Right hindlimb (tissue), 1 donor: ENCODE measurements at places on chromosomes 16 and 17.

GRCh38 chr16:80259290-80259805 lies 281.4 kb upstream of the DYNLRB2 start:
- no peak for DNase-seq

DNA sequence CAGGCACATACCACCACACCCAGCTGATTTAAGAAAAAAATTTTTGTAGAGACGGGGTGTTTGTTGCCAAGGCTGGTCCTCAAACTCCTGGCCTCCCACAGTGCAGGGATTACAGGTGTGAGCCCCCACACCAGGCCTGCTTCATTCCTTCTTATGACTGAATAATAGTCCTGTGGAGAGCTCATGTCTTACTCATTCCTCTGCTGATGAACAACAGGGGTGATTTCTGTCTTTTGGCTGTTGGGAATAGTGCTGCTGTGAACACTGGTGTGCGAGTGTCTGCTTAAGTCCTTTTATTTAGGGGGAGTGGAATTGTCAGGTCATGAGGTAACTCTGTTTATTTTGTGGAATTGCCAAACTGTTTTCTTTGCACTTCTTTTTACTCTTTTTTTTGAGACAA lies 2.7 kb upstream of the CTRB1 start:
- no peak for DNase-seq

- DNase-seq, result no peak
Measured at GRCh38 chr16:56946767-56947603, 14.8 kb upstream of the CETP start.

- no peak for DNase-seq
Measured at GRCh38 chr17:2962236-2962635, 101.2 kb downstream of the OR1D5 start.

- no peak for DNase-seq
Measured at GRCh38 chr16:14579266-14579665, 50.8 kb downstream of the PARN start.

- DNase-seq, result no peak
Measured at GRCh38 chr17:76063875-76064546, 8.3 kb downstream of the SRP68 start.

GRCh38 chr16:84329843-84330684 lies 35.4 kb downstream of the WFDC1 start:
- DNase-seq, result no peak

DNA sequence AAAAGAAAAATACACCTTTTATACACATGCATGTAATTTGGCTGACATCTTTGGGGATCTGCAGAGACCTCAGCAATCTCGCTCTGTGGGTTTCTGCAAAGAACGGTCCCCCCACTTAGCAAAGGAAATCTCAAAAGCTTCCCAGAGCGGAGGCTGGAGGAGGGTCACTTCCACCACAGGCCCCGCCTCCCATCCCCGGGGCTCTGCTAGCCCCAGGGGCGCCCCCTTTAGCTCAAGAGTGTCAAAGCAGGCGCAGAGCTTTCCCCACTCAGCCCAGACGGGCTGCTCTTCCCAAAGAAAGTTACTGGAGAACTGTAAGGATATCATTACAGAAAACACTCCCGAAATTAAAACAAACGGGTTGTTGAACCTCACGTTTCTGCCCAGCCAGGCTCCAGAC lies 11.4 kb downstream of the SLC13A5 start:
- DNase-seq, result no peak

GRCh38 chr16:66961065-66961744 lies at the start of gene CES3:
TSS of gene CES3 (plus strand) at chr16:66961266. CDS start at chr16:66961308, 42 bp downstream.
- DNase-seq, result no peak

GRCh38 chr16:88769617-88770460 lies 15.2 kb downstream of the PIEZO1 start:
- no peak for DNase-seq

DNA sequence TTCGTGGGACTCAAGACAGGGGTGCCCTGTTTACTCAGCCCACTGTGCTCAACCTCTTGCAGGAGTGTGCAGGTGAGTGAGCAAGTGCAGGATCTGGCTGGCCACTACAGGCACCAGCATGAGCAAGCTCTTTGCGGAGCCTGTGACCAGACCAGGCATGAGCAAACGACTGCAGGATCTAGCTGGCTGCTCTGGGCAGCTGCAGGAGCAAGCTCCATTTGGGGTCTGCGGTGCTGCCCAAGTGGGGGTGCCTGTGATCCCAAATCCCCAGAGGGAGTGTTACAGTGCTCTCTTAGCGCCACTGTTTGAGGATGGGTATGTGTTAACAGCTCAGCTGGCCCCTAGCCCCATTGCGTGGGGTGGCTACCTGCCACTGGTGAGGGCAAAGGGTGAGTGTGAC lies 2.4 kb downstream of the USP6 start:
- DNase-seq, result no peak

DNA sequence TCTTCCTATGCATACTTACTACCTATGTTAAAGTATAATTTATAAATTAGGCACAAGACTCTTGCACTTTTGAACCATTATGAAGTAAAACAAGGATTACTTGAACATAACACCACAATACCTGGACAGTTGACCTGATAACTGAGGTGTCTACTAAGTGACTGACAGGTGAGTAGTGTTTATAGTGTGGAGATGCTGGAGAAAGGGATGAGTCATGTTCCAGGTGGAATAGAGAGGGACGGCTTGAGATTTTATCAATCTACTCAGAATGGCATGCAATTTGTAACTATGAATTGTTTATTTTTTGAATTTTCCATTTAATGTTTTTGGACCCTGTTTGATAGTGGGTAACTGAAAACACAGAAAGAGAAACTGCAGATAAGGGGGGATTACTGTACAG lies 287.6 kb downstream of the MAP2K6 start:
- no peak for DNase-seq

GRCh38 chr16:50371036-50371716 lies 2.4 kb upstream of the BRD7 start:
- no peak for DNase-seq

DNA sequence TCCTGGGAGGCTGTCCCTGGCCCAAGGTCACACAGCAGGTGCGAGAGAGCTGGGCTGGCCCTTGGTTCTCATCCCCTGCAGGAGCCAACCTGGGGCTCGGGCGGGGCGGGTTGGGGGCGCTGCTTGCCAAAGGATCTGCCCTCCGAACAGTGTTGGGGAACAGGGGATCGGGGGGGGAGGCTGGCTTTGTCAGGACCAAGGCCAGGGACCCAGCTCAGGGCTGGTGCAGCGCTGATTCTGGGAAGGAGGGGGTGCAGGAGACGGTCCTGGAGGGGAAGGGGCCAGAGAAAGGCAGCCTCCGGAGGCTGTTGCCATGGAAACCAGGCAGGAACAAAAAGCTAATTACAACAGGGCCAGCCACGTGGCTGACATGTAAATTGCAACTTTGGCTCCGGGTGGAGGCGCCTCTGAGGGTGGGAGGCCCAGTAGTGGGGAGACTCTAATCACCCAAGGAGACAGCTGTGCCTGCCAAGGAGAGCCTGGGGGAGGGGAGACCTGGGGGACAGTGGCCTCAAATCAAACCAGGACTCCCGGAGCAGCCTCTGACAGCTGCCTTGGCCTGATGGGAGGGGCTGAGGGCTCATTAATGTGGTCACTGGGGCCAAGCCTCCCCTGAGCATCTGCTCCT lies 1.3 kb downstream of the TUBB3 start:
- DNase-seq, result peak; percentile 63

DNA sequence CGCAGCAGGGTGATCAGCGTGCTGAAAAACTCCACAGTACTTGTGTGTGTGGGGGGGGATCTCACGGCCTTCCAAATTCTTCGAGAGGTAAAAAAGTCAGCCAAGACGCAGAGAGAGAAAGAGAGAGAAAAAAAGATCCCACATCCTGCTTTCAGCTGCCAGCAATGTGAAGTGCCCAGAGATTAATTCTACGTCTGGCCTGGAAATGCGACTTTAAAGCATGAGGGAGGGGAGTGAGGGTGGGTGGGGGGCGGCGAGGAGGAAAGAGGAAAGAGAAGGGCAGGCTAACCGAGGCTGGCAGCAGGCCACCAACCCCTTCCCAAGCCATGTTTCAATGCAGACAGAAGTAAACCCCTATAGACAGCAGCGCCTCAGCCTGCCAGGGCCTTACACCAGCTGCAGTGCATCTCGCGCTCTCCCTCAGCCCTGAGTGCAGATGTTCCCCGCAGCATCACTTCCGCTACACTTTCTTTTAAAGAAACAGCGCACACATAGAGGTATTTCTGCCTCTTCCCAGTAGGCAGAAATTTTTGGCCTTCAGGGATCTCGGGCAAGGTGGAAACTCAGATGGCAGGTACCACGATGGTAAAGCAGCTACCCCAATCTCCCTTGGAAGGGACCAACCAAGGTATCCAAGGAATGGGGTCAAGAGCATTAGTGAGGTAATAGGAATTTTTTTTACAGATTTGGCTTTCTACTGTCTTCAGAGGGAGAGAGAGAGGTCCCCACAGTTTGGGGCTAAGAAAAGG lies 87.8 kb downstream of the SMG6 start:
- peak; percentile 97 for DNase-seq

DNA sequence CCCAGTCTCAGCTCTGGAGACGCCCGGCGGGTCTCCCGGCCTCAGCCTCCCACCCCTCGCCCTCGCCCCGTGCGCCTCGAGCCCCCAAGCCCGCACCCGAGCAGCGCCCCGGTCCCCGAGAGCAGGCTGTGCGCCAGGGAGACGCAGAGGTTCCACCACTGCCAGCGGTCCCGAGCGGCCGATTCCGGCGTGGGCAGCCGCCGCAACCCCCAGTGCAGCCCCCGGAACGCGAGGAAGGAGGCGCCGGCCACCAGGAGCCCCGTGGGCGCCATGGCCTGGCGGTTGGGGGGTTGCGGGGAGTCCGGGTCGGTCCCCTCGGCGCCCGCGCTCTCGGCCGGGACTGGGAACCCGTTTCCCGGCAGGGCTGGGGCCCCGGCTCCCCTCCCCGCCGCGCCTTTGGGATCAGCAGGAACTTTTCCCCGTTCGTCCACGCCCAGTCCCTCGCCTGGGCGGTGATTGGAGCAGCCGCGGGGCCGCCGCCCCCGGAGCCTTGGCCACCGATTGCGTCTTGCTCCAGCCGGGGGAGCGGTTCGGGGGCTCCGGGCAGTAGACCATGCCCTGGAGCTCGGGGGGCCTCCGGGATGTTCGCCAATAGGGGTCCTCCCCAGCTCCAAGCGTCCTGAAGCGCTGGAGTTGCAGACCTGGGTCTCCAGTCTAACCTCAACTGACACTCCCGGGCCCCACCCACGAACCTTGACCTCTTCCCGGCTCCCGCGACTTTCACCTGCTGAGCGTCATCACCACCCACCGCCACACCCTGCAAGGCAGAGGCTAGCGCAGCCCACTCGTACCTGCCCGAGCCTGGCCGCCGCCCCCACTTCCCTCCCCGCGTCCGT lies at the start of gene TLCD2:
TLCD2 (minus strand) TSS at position 407 of the 836 bp plus-strand sequence; CDS start at position 272, 135 bp downstream.
- peak; percentile 83 for DNase-seq

GRCh38 chr17:38460082-38460715 lies 31.9 kb downstream of the ARHGAP23 start:
- no peak for DNase-seq

DNA sequence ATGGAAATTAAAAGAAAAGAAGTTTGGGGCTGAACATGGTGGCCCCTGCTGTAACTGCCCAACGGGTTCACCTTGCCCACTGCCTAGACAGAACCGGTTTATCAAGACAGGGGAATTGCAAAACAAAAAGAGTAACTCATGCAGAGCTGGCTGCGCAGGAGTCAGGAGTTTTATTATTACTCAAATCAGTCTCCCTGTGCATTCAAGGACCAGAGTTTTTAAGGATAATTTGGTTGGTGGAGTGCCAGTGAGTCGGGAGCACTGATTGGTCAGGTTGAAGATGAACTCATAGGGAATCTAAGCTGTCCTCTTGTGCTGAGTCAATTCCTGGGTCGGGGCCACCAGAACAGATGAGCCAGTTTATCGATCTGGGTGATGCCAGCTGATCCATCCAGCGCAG lies 4.4 kb upstream of the SCPEP1 start:
- DNase-seq, result no peak

DNA sequence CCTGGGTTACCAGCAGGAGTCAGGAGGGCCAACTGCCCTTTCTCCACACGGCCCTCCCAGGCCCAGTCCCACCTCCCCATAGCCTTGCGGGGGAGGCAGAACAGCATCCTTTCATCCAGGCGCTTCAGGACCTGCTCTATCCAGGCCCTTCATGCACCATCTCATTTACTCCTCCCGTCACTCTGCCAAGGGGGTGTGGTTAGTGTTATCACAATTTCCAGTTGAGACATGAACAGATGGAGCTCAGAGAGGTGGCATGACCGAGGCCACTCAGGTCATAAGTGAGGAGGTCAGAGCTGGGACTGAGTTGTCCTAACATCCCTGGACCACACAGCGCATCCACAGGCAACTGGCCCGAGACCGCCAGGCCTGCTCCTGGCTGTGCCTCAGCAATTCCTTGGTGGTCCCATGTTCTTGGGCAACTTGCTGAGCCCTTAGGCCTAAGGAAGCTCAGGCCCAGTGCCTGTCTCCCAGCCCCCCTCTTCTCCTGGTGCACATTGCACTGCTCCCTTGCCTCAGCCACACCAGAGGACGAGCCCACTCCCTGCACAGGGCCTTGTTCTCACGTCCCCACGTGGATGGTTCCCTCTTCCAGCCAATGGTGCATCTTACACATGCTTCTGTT lies 23.8 kb downstream of the C17orf100 start:
- no peak for DNase-seq

- DNase-seq, result no peak
Measured at GRCh38 chr17:74010903-74011302, 192.6 kb upstream of the RPL38 start.

DNA sequence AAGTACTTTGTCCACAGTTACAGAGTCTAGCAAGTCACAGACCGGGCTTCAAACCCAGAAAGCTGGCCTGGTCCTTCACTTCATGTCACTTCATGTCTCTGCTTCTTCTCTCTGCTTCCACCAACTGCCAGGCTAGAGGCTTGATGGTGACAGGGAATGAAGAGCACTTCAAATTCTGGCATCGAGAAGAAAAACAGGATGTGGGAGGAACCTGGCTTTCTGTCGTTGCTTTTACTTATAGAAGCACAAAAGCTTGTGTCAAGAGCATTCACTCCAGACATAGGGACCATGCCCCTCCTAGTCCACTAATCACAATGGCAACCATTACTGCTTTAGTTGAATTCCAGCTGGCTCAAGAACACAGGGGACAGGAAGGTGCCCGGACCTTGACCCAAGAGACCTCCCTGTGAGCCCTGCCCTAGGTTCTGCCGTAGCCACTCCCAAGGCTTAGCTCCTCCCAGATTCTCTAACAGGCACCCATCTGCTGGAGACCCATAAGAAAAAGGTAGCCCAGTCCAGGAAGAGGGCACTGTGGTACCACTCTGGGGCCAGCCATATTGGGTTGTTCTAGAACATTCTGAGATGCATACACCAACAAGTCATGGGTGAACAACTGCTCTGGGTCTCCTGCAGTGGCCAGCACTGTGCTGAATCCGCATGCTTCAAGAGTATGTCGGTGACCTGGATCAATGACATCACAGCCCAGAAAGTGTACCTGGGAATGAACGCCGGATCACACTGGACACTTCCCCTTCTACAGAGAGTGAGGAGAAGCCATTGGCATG lies 181.8 kb downstream of the C16orf95 start:
- no peak for DNase-seq

- no peak for DNase-seq
Measured at GRCh38 chr16:87801679-87802259, 36.0 kb upstream of the KLHDC4 start.
